ENCODE measurements at places on chromosomes 1 and 21. TPM values are rescaled to one million over a fixed set of nuclear protein-coding genes. Genes with fewer than 3 reads are reported as not detected.

Gene S100A8
- 1.3 TPM for total RNA-seq

DNA sequence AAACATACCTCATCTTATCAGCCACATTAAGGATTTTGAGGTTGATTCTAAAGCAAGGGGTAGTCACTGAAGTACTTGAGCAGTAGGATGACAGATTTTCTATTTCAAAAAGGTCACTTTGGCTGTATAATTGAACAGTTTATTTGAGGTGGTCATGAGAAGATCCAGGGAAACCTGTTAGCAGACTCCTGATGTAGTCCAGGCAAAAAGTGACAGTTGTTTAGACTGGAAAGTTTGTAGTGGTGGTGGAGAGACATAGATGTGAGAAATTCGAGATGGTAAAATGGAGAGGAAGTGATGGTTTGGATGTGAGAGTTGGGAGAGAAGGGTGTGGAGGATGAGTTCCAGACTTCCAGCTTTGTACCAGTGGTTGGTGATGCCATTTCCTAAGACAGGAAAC is 7.5 kb downstream of the FAM163A start:
- no peaks in the 10 kb centered on the region for H3K4me1 ChIP-seq
- no peak for DNase-seq
- no peak overlapping the region for H3K4me3 ChIP-seq

GRCh38 chr1:101360506-101360905 is 123.7 kb downstream of the S1PR1 start:
- no peaks in the 10 kb centered on the region for H3K27me3 ChIP-seq
- no peak overlapping the region for H3K4me3 ChIP-seq
- H3K36me3 ChIP-seq = no peaks in the 10 kb centered on the region
- no peak for DNase-seq
- peaks cover 6% of the 10 kb centered on the region for H3K4me1 ChIP-seq

- H3K36me3 ChIP-seq = no peaks in the 10 kb centered on the region
- no peak overlapping the region for H3K27ac ChIP-seq
- H3K4me3 ChIP-seq = no peak overlapping the region
- no peak for DNase-seq
- no peaks in the 10 kb centered on the region for H3K27me3 ChIP-seq
- H3K4me1 ChIP-seq = no peaks in the 10 kb centered on the region
Measured at GRCh38 chr1:25944986-25945385, 38.8 kb upstream of the STMN1 start.

- no peaks in the 10 kb centered on the region for H3K36me3 ChIP-seq
- no peak overlapping the region for H3K4me3 ChIP-seq
- DNase-seq = no peak
Measured at GRCh38 chr1:197923038-197923437, 5.9 kb downstream of the LHX9 start.

DNA sequence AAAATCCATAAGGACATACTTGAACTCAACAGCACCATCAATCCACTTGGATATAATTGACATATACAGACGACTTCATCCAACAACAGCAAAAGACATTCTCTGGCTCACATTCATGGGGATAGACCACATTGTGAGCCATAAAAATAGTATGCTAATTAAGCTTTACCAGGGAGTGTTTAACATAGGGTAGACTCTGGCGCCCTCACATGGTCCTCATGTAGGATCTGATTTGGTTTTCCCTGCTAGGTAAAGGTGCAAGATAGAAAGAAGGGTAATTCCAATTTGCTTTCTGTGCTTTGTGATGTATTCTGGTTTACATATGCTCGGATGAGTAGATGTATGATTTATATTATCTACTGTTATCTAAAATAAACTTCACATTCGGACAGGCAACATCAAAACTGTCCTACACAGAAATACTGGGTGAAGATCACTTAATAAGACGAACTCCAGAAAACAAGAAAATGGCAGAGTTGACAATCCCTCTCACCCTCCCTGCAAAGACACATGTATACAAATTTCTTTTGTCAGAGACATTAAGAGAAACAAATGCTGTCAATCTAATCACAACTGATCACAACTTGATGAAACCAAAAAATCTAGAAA is 27.7 kb downstream of the CR1L start:
- H3K27ac ChIP-seq = no peak overlapping the region
- DNase-seq = no peak
- H3K27me3 ChIP-seq = peaks cover 3% of the 10 kb centered on the region
- no peaks in the 10 kb centered on the region for H3K4me1 ChIP-seq
- no peaks in the 10 kb centered on the region for H3K36me3 ChIP-seq
